ENCODE measurements at places on chromosomes 4 and X.
A peak's percentile ranks its signal among the peaks of the same experiment; 100 is the strongest.

DNA sequence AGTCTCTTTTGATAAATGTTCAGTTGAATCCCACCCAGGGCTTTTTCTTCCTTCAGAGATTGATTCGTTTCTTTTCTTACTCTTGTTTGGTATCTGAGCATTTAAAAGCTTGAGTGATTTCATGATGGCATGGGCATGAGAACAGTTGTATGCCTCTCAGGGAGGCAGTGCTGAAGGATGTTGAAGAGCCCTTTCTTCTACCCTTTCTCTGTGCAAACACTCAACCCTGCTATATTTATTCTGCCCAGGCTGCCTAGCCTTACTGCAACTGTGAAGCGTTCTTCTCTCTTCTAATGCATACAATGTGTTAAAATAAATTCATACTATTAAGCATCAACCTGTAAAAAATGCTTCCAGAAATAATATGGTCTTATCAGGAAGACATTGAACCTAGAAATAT is 367.6 kb upstream of the LCORL start:
- DNase-seq, result no peak

DNA sequence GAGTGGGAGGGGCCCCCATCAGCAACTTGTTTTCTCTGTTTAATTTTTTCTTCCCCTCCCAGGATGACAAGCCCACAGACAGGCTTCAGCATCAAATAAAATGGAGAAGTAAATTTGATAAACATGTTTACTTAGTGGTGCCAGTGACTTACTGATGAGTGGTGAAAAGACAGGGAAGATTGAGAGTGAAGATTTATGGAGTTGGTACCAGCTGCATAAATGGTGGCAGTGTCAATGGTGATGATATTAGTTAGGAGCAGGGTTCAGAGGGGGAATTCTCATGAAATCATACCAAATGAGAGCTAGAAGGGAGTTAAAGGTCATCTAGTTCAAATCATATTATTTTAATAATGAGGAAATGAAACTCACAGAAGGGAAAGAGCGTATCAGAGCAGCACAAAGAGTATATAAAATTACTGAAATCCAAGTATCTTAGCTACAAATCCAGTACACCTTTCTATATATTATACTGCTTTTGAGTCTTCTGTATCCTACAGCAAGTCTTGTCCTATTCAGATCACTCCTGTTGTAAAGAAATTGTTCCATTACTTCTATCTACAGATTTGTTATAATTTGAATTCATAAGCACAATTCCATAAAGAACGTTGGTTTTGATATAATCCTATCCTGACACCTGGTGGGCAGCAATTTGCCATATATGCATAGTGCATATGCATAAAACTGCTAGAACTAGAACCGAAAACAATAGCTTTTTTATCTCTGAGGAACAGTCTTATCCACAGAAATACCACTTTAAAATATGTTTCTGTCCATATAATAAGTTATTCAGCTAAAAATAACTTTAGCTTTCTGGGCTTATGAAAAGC is 5.0 kb downstream of the P2RY10 start:
- peak; percentile 41 for DNase-seq

GRCh38 chr4:168849997-168850396 is 160.1 kb downstream of the CBR4 start:
- no peak for DNase-seq

- DNase-seq, result no peak
Observed at GRCh38 chr4:184316821-184317220, 99.1 kb upstream of the ENPP6 start.

DNA sequence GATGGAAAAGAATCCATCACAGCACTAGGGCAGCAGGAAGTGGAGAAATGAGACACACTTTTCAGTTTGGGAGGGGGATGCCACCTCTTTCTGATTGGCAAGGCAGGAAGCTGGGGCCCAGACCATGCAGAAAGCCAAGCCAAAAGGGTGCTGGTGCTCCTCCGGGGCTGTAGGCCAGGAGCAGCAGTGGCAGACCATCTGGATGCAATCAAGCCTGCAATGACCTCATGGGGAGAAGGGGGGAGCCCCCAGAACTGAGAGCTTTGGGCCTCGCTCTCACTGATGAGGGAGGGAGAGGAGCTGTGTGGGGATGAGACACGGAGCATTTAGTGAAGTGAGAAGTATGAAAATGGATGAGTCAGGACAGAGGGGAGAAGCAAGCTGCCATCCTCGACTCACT is 141.3 kb upstream of the NALF2 start:
- peak; percentile 68 for DNase-seq

GRCh38 chrX:103464072-103464773 is 55.1 kb downstream of the RAB40A start:
- peak; percentile 15 for DNase-seq
